ENCODE measurements at places on chromosomes 5 and 9.

GRCh38 chr9:105608721-105609598 lies 51.0 kb downstream of the FKTN start:
- H3K27me3 ChIP-seq = no peaks in the 10 kb centered on the region
- H3K4me3 ChIP-seq = no peak overlapping the region
- no peak overlapping the region for H3K27ac ChIP-seq
- no peaks in the 10 kb centered on the region for H3K4me1 ChIP-seq
- no peak for DNase-seq

DNA sequence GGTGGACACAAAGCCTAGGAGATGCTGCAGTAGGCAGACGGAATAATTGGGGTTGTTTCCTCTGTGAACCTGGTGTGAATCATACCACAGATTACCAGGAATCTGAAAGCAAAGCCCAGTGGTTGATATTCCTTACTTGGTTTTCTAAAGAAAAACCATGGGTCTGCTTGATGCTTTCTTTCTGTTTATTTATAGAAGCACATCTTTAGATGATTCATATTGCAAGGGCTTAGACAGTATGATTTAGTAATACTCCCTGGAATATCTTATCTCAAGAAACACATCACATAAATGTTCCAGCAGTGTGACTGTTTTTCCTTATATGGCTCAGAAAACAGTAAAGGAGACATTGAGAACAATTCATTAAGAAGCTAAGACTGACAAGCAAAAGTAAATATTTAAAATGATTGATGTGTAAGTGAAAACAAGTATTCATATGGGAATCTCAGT lies 623.3 kb downstream of the RAB3C start:
- no peaks in the 10 kb centered on the region for H3K36me3 ChIP-seq
- H3K27ac ChIP-seq = no peak overlapping the region
- no peak for DNase-seq
- H3K4me3 ChIP-seq = no peak overlapping the region

- no peaks in the 10 kb centered on the region for H3K36me3 ChIP-seq
- no peaks in the 10 kb centered on the region for H3K27me3 ChIP-seq
Observed at GRCh38 chr9:119370816-119371215, 1.6 kb upstream of the BRINP1 start.

GRCh38 chr9:89435071-89435823 lies 62.7 kb downstream of the SEMA4D start:
- H3K27ac ChIP-seq = no peak overlapping the region
- H3K4me3 ChIP-seq = no peak overlapping the region
- no peaks in the 10 kb centered on the region for H3K27me3 ChIP-seq
- no peak for DNase-seq

DNA sequence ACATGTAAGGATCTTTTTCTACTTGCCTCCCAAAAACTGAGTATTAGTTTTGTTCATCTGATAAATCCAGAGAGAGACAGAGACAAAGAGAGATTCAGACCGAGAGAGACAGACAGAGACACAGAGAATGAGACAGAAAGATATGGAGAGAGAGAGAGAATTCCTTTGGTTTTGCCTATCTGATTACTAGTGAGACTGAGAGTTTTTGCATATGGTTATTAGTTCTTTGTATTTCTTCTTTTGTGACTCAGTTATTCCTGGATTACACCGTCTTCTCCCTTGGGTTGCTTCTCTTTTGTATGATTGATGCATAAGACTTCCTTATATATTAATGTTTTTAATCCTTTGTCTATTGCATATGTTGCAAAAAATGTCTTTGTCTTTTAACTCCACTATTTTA lies 91.2 kb upstream of the SPATA31C2 start:
- H3K27me3 ChIP-seq = no peaks in the 10 kb centered on the region
- H3K4me3 ChIP-seq = no peak overlapping the region

- H3K27me3 ChIP-seq = peaks cover 3% of the 10 kb centered on the region
- no peak overlapping the region for H3K4me3 ChIP-seq
- no peaks in the 10 kb centered on the region for H3K36me3 ChIP-seq
- DNase-seq = no peak
- H3K27ac ChIP-seq = no peak overlapping the region
Observed at GRCh38 chr9:84079994-84080393, 99.4 kb downstream of the RMI1 start.
